Fibroblast of the aortic adventitia (primary cell): ENCODE measurements at places on chromosomes 3 and 15.

- peak; percentile 88 for DNase-seq
Observed at GRCh38 chr3:150062492-150062891, 91.8 kb upstream of the PFN2 start.

DNA sequence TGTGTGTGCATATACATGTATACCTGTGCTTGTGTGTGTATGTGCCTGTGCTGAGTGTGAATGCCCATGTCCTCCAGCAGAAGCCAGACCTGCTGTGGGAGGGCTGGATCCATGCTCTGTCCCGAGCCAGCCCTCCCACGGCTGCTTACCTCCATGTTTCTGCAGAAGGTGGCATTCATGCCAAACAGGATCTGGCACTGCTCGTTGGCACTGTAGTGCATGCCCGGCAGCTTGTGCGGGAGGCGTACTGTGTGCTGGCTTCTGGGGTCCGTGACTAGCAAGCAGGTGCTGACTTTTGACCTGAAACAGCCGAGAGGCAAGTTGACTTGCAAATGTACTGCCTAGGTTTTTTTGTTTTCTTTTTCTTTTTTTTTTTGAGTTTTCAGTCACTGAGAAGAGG is 189.3 kb downstream of the ADAMTS17 start:
- DNase-seq = no peak

- no peak for DNase-seq
Observed at GRCh38 chr3:68483041-68483440, 449.3 kb downstream of the TAFA4 start.

DNA sequence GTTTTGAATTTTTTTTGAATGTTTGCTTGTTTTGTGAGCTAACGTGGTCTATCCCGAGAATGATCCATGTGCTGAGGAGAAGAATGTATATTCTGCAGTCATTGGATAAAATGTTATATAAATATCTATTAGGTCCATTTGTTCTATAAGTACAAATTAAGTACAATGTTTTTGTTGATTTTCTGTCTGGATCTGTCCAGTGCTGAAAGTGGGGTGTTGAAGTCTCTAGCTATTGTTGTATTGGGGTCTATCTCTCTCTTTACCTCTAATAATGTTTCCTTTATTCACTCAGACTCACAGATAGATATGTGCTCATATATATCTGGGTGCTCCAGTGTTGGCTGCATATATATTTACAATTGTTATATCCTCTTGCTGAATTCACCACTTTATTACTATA is 144.8 kb upstream of the SETMAR start:
- no peak for DNase-seq

GRCh38 chr15:99704444-99704838 is 28.8 kb downstream of the LYSMD4 start:
- DNase-seq = peak; percentile 93

DNA sequence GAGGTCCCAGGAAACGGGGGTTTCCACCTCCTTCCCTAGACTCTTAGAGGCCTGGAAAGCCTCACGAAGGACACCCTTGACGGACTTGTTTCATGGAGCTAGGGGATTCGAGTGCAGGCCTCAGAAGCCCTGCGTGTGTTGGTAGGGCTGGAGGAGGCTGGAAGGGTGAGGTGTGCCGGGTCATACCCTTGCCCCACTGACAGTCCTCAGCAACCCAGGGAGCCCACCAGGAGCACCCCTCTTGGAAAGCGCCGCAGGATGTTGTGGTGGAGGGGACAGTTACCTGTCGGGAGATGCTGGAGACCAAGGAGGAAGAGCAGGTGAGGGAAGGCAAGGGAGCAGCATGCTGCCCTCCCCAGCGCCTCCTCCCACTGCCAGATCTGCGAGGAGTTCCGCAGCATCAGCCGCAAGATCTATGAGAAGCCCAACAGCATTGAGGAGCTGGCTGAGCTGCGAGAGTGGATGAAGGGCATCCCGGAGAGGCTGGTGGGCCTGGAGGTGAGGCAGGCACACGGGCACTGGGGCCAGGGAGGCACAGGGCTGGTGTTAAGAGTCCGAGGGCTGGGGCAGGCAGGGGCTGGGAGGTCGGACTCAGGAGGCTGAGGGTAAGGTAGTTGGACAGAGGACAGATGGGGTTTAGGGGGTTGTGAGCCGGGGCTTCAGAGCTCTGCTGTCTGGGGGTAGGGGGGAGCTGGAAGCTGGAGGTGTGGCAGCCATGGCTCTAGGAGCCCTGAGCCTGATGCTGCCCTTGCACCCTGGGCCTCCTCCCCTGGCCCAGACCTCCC is 33.7 kb downstream of the DNAH1 start:
- no peak for DNase-seq

GRCh38 chr3:12318758-12319621 is 30.1 kb downstream of the PPARG start:
- DNase-seq = peak; percentile 73

DNA sequence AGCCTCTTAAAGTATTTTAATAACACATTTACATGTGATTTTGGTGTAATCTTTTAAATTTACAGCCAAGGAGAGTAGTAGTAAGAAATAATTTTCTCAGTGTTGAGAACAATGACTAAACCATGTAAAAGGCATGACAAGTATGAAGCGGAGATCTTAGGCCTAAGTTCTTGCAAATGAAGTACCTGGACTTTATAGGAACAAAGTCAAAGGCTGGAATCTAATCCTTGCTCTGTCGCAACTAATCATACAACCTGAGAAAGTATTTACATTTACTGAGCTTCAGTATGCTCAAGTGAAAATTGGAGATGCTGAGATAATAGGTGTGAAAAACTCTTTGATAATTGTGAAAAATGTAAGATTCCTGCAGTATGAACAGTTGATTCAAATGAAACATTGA is 86.4 kb upstream of the VGLL3 start:
- DNase-seq = no peak
